ENCODE measurements at places on chromosomes 7 and 10.

GRCh38 chr10:99733366-99733765 is 1.3 kb downstream of the CUTC start:
- DNase-seq: no peak

DNA sequence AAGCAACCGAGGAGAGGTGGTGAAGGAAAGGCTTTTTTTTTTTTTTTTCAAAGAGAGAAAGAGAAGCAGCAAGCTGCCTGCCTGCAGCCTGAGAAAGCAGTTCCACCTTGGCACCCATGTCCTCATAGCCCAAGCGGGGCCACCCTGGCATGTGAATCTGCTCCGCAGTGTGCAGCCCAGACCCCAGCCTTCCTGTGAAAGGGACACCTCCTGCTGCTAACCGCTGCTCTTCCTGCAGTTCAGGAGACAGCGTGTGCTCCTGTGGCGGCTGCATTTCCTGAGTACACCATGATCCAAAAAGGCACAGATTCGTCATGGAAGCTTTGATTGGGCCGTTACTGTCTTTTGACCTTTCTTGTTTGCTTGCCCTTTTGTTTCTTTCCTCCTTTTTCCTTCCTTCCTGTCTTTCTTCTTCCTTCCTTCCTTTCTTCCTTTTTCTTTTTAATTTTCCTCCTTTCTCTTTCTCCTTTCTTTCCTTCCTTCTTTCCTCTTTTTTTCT is 38.1 kb downstream of the IKZF1 start:
- DNase-seq: no peak

GRCh38 chr10:70984986-70985722 is 96.8 kb upstream of the PCBD1 start:
- no peak for DNase-seq

DNA sequence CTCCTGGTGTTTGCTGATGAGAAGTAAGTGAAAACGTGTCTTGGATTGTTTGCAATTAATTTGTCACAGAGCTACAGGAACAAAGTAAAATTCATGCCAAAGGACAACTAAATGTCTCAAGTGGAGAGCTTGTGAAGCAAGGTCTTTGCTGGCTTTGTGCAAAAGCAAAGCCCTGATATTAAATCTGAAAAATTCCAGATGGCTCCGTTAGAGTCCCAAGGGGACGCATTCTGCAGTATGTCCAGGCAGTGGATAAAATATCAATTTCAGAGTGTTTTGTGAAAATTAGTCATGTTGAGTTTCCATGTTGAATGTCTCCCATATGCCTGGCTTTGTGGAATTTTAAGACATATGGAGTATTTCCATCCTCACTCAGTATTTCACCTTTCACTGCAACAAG is 102.5 kb upstream of the PTN start:
- DNase-seq: no peak

- no peak for DNase-seq
Observed at GRCh38 chr7:17815318-17815717, 125.0 kb downstream of the SNX13 start.

GRCh38 chr10:117294735-117295134 is 53.8 kb downstream of the SLC18A2 start:
- no peak for DNase-seq

- DNase-seq: no peak
Observed at GRCh38 chr10:43623351-43623750, 17.1 kb downstream of the ZNF485 start.

GRCh38 chr7:157310676-157311185 is 26.1 kb upstream of the DNAJB6 start:
- no peak for DNase-seq

GRCh38 chr10:24721229-24722106 is 2.2 kb downstream of the ARHGAP21 start:
- DNase-seq: no peak

DNA sequence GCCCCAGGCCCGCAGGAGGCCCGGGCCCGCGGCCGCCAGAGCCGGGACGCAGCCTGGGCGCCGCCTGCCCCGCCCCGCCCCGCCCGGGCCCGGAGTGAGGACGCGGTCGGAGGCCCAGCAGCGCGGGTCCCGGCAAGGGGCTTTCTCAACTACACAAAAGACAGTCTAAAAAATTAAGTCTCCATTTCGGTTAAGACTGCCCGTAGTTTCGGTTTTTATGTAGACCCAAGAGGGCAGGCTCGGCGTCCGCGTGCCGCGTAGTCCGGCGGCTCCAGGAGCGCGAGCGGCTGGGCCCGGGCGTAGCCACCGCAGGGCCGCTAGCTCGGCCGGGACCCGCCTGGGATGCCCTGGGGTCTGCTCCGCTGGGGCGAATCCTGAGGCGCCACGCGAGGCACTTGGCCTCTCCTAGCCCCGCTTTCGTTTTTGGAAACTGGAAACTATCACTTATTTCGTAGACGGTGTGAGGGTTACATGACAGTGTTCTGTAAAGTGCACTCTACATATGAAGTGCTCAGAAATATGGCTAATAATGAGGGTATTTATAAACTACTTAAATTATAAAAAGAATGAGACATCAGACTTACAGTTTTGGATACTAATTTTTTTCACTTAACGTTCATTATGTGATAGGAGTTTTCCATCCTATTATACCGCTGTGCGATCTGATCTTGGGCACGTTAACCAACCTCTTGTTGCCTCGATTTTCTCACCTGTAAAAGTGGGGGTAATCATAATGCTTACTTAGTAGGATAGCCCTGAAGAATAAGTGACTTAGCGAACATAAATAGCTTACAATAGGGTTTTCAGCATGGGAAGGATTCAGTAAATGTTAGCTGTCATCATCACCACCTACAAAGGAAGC is 573 bp downstream of the BLVRA start:
- DNase-seq: no peak

DNA sequence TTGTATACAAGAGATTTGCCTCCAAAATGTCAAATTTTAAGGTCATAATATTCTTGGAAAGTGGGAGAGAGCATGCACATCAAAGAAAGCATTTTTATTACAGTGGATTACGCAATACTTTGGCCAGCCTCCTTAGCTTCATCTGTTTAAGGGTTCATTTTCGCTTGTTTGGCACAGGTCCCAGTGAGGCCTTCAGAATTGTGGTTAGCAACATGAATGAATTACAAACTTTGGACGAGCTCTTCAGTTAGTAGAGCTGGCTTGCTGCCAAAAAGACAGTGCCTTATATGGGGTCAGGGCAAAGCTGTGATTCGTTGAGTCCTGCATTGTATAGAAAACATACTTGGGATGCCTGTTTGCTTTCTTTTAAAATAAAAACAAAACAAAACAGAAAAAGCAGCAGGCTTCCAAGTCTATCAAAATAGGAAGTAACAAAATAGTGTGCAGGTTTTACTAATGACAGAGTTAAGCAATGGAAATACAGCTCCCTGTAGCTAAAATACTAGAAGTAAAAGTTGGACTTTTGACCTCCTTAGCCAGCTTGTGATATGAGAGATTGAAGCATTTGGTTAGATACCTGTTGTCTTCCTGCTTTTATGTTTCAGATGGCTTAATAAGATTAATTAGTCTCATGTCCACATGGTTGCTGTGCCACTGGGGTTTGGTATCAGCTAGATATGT is 190.8 kb downstream of the MLLT10 start:
- no peak for DNase-seq

DNA sequence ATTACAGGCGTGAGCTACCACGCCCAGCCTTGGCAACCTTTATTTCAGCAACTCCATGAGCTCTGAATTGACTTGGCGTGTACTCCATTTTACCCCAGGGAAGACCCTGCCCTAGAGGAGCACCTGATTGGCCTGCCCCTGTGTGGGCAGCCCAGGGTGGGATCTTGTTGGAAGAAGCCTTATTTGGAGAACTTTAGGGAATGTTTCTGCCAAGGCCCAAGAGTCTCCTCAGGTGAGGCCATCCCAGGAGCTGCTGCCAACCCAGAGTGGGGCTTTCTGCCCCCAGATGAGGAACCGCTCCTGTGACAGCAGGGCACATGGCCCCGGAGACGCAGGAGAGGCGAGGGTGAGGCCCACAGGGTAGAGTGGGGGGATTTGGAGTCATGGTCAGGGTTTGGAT is 42.0 kb downstream of the VWA2 start:
- DNase-seq: no peak

- no peak for DNase-seq
Observed at GRCh38 chr7:129122078-129122750, 22.3 kb upstream of the TSPAN33 start.

DNA sequence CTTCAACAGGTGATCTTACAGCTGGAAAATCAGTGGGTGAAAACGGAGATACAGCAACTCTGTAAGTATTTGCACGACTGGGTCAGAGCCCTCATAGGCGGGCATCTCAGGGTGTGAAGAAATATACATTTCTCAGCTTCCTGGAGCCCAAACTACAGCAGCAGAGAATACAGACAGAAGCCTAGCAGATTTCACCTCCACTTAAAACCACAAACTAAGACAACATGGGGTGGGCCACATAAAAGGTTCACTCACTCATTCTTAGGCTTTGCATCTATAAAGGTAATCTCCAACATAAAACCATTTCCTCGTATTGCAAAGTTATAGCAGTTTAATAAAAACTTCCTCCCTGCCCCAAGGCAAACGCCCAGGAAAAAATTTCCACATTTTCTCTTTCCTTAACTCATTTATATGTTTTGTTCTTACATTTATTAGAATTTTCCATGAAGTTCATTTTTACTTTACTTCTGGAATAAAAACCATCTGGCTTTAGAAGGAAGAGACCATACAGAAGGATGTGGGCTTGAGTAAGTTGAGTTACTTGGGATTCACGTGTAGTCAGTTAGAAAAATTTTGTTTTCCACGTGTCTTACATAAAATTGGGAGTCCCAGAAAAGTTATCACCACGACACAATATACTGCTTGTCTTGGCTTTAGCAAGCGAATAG is 327.1 kb downstream of the FRMD4A start:
- DNase-seq: no peak

DNA sequence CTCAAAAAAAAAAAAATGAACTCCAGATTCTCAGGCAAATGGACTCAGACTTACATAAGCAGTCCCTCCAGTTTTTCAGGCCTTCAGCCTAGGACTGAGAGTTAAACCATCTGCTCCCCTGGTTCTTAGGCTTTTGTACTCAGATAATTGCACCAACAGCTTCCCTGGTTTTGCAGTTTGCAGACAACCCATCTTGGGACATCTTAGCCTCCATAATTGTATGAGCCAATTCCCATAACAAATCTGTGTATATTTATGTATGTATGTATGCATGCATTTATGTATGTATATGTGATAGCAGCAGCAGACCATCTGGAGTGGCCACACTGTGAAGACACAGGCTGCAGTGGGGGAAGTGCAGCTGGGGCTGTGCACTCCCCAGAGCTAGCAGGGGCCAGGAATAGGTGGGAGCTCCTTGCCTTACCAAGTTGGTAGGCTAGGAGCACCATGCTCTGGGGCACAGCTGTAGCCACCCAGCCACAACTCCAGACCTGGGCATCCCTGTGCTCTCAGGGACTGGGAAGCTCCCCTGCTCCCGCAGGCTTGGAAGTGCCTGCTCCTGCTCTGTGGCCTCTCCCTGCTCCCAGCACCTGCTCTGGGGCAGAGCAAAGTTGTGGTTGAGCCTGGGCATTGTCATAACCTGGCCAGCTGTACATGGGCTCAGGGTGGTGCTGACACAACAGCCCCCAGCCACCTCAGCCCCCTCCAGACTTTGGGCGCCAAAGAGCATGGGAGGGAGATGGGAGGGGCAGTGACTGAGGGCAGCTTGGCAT is 8.9 kb upstream of the KLHL7 start:
- DNase-seq: no peak

DNA sequence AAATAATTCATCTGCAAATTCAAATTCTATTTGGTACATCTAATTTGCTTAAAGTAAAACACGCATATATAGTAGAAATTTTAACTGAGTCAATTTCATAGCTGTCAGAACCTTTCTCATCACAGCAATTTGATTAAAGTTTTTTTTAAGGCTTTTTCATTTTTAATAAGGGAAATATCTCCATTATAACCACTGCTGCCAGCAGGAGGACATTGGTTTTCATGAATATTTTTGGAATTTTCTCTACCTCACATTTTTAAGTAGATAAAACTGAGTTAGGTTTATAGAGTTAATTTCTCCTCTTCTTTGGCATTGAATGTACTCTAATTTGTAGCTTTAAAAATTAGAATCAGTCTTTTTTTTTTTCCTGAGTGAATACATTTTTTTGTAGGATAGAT is 82.2 kb downstream of the ST7 start:
- no peak for DNase-seq

DNA sequence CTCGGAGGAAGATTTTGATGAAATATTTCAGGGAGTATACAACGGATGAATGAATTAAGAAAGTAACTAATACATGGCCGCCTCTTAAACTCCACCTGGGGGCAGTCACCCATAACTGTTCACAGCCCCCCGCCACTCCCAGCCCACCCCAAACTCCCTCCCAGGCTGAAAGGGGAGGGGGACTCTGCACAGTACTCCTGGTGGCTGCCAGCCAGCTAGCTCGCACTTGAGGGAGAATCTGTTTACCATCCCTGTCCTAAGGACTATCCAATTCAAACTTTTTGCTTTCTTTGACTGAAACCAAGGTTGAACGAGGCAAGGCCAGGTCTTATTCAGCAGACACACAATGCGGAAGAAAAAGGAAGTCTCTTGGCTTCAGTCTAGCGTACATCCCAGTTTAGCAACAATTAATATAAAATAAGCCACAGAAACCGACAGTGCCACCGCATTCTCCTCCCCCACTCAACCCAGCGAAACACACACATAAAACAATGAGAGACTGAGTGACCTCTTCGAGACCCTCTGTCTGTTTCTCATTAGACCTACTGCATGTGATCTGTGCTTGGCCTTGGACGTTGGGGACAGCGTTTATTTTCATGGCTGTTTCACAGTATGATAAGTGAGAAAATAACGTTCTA is 219.5 kb downstream of the GLI3 start:
- DNase-seq: no peak

GRCh38 chr10:92920866-92921265 is 72.5 kb downstream of the EXOC6 start:
- no peak for DNase-seq

GRCh38 chr10:6493521-6494441 is 86.3 kb downstream of the PRKCQ start:
- DNase-seq: no peak

DNA sequence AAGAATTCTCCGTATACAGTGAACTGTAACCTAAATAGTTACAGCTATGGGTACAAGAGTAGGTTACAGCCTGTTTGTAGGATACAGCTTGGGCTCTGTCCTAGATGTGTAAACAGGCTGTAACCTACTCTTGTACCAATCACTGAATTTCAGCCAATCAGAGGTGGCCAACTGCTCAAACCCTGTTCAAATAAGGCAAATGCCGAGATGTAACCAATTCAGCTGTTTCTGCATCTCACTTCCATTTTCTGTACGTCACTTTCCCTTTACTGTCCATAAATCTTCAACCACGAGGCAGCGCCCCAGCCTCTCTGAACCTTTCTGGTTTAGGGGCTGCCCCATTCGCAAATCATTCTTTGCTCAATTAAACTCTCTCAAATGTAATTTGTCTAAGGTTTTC is 8.3 kb upstream of the MMP21 start:
- DNase-seq: no peak
